ENCODE measurements at places on chromosomes 2 and 18.
A peak's percentile ranks its signal among the peaks of the same experiment; 100 is the strongest.

GRCh38 chr2:20421988-20422370 is 24.9 kb upstream of the RHOB start:
- no peak for DNase-seq

DNA sequence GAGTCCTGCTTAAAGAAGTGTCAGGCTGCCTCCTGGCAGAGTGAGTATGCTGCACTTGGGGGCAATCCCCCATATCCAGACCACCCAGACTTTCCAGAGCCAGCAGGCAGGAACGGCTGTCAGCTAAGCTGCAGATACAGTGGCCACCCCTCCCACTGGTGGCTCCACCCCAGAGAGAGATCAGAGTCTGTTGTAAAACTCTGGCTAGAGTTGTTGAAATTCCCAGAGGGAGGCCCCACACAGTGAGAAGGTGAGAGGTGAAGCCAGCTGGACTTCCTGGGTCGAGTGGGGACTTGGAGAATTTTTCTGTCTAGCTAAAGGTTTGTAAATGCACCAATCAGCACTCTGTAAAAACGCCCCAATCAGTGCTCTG is 533.8 kb upstream of the ACVR2A start:
- no peak for DNase-seq

GRCh38 chr2:181589779-181590178 is 67.1 kb downstream of the CERKL start:
- DNase-seq = no peak

DNA sequence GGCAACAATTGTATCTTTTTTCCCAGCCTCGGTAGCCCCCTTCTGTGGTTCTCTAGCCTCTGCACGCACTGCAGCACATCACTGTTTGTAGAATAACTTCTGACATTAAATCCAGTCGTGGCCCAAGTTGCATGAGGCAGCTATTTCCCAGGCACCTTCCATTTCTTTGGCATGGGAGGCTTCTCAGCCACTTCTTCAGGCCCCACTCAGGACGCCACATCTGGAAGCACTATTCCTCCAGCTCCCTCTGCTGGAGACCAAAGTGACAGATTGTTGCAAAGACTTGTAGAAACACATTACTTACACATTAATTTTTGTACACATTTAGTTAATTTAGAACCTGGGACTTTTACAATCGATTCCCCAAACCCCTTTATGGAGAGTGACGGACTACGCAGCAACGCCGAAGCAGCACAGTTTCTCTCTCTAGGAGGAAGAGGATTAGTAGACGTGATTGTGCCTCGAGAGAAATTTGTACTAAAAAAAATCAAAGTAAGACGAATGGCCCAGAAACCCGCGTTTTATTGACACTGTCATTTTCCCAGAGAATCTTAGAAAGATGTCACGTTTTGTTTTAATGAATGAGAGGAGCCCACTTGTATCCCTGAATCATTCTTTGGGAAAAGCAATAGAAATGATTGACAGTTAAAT is 57.8 kb upstream of the RGPD5 start:
- no peak for DNase-seq

DNA sequence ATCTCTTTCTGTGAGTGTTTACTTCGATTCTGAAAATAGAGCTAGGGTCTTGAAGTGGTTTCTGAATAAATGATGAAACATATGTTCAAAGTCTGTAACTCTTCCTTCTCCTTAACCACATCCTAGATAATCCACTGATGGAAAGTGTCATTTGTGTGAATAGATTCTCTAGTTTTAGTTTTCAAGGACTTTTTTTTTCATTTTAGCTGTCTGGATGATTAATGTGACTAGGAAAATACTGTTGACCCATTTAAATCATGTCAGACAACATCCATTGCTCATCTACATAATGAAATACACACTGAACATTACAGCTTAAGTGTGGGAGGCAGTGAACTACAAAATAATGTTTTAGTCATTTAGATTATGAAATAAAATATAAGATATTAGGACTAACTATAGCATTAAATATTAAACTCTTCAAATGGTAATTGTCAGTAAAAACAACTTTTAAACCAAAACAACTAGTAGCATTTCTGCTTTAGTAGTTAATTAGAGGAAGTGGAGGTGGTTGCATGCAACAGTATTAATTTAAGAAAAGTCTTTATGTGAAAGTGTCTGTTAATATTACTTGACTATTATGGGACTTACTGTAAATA is 39.1 kb upstream of the DLX1 start:
- no peak for DNase-seq

DNA sequence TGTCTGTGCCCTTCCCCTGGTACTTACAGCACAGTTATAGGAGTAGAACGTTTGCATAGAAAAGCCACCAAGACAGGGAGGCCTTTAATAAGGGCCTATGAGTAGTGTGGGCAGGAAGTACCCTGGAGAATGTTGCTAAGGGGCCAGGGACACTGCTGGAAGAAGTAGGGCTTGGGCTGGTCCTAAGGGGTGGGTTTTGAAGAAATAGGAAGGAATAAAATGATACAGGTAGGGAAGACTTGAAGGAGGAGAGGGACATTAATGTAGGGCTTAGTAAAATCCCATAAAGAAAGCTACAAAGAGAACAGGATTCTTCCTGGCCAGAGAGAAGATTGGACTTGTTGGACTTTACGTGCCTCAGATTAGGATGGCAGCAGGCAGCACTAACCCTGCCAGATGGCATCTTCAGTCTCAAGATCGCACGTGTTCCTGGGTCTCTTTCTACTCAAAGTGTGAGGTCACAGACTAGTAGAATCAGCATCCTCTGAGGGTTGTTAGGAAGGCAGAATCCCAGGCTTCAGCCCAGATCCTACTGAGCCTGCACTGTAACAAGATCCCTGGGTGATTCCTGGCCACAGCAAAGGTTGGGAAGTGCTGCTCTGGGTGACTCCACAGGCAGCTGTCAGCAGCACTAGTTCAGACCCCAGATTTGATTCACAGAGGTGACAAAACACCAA is 39.2 kb downstream of the EPAS1 start:
- DNase-seq = peak; percentile 88

DNA sequence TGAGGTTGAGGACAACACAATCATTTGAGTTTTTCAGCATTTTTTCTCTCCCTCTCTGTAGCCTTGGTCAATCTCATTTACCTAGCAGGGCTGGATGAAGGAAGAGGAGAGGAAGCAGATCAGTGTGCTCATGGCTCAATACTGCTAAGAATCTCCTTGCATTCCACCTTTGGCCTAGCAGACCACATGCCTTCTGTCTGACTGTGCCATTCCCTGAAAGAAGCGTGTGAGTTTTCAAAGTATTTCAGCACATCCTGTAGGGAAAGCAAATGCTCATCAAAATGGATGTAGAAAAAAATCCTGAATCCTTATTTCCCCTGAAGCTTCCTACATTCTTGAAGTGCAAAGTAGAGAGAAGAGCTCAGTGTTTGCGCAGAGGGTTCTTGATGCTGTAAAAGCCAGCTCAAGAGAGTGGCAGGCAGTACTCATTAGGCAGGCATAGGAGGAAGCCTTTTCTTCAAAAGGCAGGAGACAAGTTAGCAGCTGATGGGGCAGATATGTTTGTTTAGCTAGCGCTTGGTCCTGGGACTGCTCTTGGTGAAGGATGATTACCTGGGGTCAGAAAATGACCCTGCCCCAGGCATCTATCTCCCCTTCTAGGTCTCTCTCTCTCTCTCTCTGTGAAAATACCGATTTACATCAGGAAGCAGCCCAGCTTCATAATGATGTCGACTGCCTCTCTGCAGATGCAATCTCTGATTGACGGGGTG is 14.4 kb upstream of the PIK3C3 start:
- DNase-seq = no peak

DNA sequence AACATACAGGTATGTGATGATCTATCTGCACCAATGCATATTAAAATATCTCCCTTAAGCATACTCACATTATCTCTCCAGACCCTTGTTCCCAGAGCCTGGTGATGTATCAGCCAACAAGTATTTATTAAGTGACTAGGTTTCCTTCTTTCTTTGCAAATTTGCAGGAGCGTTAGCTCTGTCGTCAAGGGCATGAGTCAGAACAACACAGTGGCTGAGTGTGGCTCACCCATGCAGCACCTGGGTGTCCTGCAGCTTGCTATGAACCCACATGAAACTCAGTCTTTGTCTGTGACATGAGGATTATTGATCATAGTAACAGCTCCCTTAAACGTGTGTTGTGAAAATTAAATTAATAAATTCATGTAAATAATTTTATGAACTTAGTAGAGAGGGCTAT is 96.6 kb downstream of the PIEZO2 start:
- DNase-seq = no peak

DNA sequence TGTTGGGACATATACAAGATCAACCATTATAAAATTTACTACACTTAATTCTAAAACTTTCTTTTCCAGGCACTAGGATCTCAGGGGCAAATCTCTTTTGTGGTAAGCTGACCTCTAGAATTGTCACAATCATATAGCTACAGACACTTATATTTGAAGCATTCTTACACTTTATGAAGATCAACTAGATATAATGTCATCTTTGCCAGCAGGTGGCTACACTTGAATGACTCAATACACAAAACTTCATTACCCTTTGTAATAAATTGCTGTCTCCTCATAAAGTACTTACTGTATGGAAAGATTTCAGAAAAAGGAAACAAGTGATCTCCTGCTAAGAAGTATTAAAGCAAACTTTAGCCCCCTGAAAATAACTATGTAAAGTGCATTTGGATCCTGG is 77.8 kb downstream of the RDH14 start:
- no peak for DNase-seq

DNA sequence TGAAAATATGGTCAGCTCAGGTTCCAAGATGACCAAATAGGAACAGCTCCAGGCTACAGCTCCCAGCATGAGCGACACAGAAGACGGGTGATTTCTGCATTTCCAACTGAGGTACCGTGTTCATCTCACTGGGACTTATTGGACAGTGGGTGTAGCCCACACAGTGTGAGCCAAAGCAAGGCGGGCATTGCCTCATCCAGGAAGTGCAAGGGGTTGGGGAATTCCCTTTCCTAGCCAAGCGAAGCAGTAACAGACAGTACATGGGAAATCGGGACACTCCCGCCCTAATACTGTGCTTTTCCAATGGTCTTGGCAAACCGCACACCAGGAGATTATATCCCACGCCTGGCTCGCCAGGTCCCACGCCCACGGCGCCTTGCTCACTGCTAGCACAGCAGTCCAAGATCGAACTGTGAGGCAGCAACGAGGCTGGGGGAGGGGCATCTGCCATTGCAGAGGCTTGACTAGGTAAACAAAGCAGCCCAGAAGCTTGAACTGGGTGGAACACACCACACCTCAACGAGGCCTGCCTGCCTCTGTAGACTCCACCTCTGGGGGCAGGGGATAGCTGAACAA is 57.5 kb downstream of the WDPCP start:
- DNase-seq = no peak

GRCh38 chr2:217950401-217950871 is 52.4 kb downstream of the TNS1 start:
- no peak for DNase-seq

- DNase-seq = no peak
These were observed 86.0 kb downstream of the DTNB start for GRCh38 chr2:25587361-25587760.

GRCh38 chr2:80303909-80304837 is at the start of gene LRRTM1:
Gene LRRTM1, minus strand, starts transcription at chr2:80304752. Its CDS starts 933 bp downstream, at chr2:80303819.
- DNase-seq = no peak

- no peak for DNase-seq
These were observed 182.7 kb downstream of the RPIA start for GRCh38 chr2:88874063-88874657.

DNA sequence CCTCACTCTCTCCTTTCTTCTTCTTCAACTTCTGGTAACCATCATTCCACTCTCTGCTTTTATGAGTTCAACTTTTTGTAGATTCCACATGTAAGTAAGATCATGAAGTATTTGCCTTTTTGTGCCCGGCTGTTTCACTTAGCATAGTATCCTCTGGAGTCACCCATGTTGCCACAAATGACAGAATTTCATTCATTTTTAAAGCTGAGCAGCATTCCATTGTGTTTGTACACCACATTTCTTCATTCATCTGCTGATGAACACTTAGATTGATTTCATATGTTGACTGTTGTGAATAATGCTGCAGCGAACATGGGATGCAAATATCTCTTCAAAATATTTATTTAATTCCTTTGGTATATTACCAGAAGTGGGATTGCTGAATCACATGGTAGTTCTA is 133.6 kb upstream of the ERBB4 start:
- DNase-seq = no peak

GRCh38 chr2:211730215-211730614 is 808.4 kb downstream of the ERBB4 start:
- DNase-seq = no peak

- peak; percentile 73 for DNase-seq
These were observed 58.0 kb upstream of the TMEM163 start for GRCh38 chr2:134776836-134777235.

DNA sequence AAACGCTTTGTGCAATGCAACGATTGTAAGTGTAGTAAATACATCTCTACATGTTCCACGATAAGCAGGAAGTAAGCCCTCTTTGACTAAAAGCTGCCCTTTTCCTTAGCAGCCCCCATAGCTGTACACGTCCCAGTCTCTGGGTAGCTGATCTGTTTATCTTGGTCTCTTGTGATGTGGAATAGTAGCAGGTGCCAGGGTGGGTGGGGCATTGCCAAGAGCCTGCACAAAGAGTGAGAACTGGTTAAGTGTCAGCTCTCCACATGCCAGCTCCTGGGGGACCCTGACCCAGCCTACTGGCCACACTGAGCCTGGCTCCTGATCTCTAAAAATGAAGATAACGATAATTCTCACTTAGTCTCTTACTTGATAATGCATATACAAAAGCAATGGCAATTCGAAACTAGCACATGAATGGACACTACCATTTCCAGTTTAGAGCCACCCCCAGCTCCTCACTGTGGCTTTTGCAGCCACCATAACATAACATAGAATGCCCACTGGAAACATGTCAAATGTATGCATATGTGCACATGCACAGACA is 92.3 kb downstream of the MYT1L start:
- DNase-seq = no peak

DNA sequence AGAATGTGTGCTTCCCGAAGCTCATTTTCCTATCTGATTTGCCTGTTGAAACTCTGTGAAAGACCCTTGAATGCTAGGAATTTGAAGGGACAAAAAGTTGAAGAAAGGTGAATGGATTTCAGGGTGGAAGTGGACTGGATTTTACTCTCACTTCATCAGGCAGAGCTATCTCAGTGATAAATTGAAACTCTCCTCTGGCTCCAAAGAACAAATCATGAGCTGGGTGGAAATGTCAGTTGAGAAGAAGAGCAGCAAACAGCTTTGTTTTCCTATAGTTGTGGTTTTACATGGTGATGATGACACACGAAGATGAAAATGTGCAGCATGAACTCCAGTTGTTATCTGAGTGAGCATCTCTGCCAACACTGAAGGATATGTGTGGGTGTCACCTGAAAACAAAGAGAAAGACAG is 34.4 kb downstream of the CD28 start:
- no peak for DNase-seq

DNA sequence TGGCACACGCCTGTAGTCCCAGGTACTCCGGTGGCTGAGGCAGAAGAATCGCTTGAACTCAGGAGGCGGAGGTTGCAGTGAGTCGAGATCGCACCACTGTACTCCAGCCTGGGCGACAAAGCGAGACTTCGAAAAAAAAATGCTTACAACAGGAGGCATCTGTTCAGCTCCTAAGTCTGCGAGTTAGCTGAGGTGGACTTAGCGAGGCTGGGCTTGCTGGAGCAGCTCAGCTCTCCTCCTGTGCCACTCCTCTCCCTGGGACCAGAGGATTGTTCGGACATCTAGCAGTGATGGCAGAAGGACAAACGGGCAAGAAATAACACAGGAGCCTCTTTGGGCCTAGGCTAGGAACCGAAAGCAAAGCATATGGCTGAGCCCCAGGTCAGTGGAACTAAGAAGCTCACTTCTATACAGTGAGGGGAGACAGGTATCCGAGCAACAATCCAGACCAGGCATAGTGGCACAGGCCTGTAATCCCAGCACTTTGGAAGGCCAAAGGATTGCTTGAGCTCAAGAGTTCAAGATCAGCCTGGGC is 260.1 kb downstream of the GLI2 start:
- no peak for DNase-seq

Measured in NCI-H524 treated with DMSO at 0.1 percent for 48 hours (cell line).